Hypothalamus (tissue), 51 donors: ENCODE measurements at places on chromosomes 12 and 14.

DNA sequence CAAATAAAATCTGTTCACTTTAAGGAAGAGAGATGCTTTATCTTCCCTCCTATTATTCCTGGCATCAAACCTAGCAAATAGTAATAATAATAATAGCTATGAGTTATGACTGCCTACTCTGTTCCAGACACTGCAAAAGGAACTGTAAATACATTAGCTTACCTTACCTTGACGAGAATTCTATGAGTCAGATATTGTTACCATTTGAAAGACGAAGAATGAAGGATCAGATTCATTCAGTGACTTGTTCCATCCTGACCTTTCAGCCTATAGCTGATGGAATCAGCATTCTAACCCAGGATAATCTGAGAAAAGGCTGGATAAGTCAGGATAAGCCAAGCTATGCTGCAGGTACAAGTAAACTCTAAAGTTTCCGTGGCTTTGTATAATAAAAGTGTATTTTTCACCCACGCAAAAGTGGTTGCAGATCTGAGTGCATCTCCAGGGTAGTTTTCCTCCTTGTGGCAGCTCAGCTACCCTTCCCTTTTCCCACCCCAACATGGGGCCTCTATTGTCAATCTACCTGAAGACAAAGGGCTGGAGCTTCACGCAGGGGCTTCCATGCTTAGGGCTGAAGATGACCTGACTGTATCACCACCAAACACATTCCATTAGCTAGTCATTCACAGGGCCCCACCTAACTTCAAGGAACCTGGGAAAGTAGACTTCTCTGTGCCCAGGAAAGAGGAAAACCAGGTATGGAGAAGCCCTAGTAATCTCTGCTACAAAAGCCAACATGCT lies 57.2 kb upstream of the CCND2 start:
- no peak for DNase-seq

GRCh38 chr14:20530771-20531571 lies 25.6 kb downstream of the RNASE10 start:
- peak; percentile 5 for DNase-seq

GRCh38 chr14:87133073-87133801 lies 859.7 kb downstream of the GALC start:
- DNase-seq, result no peak

DNA sequence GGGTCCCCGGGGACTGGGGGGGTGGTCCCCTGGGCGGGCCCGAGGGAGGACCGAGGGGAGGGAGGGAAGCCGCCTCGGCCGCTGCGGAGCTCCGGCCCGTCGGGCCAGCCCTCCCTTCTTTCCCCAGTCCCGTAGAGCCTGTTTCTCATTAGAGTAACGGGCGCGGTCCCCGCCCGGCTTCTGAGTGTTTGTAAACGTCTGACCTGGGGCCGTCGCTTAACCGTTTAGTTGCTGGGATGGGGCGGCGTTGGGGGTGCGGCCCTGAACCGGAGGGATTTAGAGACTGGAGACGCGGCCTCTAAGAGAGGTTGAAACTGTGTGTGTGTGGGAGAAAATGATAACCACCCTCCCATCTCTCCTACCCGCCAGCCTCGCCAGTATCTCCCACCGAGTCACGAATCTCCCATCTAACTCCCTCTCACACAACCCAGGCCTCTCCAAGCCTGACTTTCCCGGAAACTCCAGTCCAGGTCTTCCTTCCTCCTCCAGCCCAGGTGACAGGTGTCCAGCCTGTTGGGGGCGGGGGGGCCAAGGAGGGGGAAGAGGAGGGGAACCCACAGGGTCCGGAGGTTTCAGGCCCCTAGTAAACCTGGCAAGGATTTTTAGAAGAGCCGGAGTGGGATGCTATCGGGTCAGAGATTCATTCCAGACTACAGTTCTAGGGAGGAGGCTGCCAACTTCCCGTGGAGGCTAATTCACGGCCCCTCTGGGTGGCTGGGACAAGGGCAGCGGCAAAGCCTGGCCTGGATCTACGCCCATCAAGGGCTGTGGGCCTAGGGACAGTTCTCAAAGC lies 1.1 kb upstream of the NFATC4 start:
- DNase-seq, result peak; percentile 79

- DNase-seq, result no peak
Measured at GRCh38 chr14:66009089-66009488, 477.1 kb upstream of the CCDC196 start.

DNA sequence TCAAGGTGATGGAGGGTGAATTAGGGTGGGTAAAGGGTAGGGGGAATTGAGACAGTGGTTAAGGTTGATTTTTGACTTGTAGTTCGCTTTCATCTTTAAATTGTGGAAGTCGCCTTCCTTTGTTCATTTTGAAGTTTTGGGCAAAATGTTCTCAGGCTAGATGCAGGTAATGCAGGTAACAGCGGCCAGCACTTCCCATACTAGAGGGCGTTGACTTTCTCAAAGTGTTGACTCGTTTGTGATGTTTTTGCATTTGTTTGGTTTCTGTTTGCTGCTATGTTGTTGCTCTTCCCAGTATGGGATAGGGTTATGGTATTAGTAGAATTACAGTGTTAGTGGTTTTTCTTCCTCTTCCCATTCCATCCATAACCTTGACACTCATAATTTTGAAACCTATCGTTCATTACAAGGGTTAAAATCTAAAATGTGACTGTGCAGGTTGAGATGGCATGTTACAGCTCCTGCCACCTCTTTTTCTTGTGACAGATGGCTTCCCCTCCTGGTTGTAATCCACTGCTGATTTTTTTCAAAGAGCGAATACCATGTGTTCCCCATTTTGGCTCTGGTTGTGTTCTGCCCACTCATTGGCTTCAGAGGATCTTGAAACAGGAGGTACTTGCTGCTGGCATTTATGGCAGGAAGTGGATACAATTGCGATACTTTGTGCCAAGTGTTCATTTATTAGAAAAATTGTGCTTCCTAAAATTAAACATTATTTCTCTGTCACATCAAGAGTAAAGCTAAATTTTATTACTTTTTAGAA lies 57.1 kb downstream of the ERC1 start:
- no peak for DNase-seq

- no peak for DNase-seq
Measured at GRCh38 chr12:123064366-123064765, 83.9 kb downstream of the ARL6IP4 start.

- no peak for DNase-seq
Measured at GRCh38 chr12:110699591-110700445, 10.9 kb upstream of the HVCN1 start.

DNA sequence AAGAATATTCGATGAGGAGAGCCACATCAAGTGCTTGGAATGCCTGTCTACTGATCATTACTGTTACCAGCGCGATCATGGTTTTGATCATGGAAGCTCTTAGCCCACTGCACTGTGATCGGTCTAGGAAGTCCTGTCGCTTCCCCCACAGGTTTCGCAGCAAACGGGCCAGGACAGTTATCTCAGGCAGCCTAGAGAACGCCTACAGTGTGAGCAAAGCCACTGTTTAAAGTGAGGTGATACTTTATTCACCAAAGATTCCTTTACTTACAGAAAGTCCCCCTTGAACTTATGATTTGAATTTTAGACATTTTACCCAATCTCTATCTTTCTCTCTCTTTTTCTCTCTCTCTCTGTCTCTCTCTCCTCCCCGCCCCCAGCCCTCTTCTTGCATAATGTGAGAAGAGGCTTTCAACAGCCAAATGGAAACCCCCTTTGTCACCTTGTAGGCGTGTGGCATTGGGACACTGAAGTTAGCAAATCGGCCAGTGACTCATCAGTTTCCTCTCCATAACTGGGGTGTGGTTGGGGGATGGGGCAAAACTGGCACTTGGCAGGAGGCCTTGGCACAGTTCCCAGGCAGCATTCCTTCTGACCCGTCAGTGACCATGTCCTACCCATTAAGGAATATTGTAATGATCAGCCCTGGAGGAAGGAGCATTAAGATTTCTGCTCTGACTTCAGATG lies 214.8 kb downstream of the CHST11 start:
- DNase-seq, result peak; percentile 52

GRCh38 chr14:104806625-104807465 lies 5.9 kb downstream of the ZBTB42 start:
- no peak for DNase-seq

DNA sequence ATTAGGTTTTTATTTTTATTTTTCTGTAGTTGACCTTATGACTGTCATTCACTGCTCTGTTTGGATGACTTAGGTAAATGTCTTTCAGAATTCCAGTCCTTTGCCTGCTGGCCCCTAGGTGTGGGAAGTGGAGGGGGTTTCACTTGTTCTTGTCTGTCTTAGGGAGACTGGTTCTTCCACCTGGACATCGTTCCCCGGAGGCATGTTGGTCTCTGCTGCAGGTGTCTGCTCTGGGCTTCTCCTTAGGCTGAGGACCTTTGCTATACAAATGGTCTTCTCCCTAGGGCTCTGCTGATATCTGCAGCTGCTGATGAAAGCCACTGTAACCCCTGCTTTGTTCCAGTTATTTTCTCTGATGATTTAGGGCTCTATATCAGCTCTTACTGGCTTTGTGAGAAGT lies 97.1 kb downstream of the OTOGL start:
- DNase-seq, result no peak

DNA sequence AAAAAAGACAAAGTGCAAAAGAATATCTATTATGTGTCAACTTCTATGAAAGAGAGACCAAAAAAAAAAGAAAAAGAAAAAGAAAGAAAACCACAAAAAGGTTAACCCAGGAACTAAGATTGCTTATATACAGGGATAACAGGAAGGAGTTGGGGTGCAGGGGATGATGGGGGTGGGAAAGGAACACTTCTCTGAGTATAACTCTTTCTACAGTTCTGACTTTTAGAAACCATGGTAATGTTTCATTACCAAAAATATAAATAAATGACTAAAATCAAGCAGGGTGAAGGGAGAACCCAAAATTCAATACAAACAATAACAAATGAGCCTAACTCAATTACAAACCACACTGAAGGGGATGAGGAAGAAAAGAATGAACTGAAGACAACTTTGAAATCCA lies 9.1 kb downstream of the IFNG-AS1 start:
- no peak for DNase-seq
